Neural progenitor cell (in vitro differentiated cells): ENCODE measurements at places on chromosomes 13 and 19. TPM values are rescaled to one million over a fixed set of nuclear protein-coding genes. Genes with fewer than 3 reads are reported as not detected.

THSD8 gene
- not detected in 2 replicates for total RNA-seq

PTPRS gene
- 167 and 403 TPM in 2 replicates for total RNA-seq

KLK3 gene
- total RNA-seq = not detected in 2 replicates

BICRA gene
- total RNA-seq = 6.4 and 15.6 TPM in 2 replicates

CD22 gene
- total RNA-seq = 0.62 TPM in 1 of 2 replicates, not detected in the other

TNFRSF19 gene
- 21.4 and 31.7 TPM in 2 replicates for total RNA-seq

ZNF709 gene
- total RNA-seq = 10.9 and 14.6 TPM in 2 replicates

STOML3 gene
- 0.21 and 0.28 TPM in 2 replicates for total RNA-seq

SIAH3 gene
- total RNA-seq = not detected in 2 replicates

CPB2 gene
- not detected in 2 replicates for total RNA-seq

AMER2 gene
- 0.12 TPM in 1 of 2 replicates, not detected in the other for total RNA-seq

RDH8 gene
- total RNA-seq = not detected in 2 replicates
